ENCODE measurements at places on chromosomes 7 and 10.

DNA sequence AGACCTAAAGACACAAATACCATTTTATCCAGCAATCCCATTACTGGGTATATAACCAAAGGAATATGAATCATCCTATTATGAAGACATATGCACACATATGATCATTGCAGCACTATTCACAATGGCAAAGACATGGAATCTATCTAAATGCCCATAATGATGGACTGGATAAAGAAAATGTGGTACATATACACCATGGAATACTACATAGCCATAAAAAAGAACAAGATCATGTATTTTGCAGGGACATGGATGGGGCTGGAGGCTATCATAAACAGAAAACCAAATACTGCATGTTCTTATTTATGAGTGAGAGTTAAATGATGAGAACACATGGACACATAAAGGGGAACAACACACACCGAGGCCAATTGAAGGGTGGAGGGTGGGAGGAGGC lies 3.8 kb downstream of the MACC1 start:
- no peak for DNase-seq

GRCh38 chr10:4736183-4736582 lies 89.8 kb upstream of the AKR1E2 start:
- no peak for DNase-seq

- DNase-seq: no peak
Measured at GRCh38 chr10:13716081-13717071, 129.6 kb downstream of the PRPF18 start.

DNA sequence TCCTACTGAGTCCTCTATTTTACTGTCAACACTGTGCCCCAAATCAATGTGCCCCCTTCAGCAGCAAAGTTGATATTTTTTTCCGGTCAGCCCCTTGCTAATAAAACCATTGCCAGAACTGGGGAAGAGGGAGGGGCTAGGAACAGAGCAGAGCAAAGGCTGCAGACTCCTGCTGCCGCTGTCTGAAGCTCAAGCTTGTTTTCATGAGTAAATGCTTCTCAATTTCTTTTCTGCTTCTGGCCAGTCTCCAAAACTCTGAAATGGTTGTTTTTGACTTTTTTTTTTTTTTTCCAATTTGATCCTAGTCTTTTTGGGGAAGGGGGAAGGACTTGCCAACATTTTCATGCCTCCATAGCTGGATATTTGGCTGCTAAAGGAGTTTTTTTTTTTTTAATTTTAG lies 26.7 kb upstream of the PROSER2 start:
- no peak for DNase-seq

- no peak for DNase-seq
Measured at GRCh38 chr7:77413861-77414424, 2.2 kb downstream of the GSAP start.

DNA sequence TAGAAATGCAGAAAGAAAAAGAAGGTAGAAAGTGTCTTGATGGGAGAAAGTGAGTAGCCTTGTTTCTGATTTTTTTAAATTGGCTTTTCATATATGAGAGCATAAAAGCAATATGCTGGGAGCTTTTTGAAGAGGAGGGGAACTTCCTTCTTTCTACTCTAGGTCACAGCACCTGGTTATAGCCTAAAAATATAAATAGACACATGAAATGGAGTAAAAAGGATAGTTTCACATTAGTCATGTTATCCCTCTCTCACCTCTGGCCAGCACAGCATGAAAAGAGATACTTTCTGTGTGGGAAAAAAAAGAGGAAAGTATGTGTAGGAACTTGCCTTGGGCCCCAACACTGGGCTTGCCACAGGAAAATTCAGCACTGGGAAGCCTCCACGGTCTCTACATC lies 292.2 kb upstream of the ZWINT start:
- DNase-seq: no peak

DNA sequence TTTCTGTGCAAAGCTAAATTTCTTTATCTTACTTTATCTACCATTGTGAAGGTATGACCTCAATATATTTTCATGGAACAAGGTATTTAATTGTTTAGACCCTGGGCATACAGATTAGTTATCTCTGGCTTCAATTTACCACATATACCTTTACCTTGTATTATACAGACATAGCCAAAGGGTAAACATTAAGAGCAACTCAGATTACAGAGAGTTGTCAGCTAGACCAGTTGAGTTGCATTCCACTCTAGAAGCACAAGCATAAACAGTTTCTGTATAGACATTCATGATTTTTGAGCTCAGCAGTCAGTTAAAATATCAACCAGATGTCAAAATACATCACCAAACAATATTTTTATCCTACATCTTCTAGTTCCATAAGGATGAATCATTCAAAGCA lies 857.3 kb upstream of the ZWINT start:
- no peak for DNase-seq

DNA sequence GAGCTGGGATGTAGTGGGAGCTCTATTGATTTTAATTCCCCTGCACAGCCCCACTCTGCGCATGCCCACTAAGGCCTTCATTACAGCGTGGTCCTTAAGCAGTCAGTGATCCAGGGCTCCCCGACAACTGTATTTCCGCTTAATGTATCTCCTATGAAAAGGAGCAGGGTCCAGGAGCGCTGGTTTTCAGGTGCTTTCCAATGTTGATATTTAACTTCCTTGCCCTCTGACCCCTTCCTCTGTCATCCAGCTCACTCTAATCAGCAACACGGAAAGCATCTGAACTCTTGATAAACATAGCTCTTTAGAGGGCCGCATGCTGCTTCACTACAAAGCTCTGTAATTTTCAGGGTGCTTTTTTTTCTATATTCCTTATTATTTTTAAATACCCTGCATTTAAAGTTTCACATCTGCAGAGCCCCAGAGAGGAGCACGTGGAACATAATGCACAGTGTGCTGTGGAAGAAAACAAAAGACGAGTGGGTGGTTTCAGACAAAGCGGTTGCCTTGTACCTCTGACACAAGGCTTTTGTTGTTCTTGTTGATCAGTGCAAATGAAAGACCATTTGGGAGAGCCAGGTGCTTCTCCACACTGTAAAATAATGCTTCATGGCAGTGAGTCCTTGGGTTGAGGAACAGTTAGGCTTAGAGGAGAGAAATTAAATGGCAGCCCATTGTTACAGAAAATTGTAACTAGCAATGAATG lies 465.9 kb upstream of the CELF2 start:
- DNase-seq: no peak

- no peak for DNase-seq
Measured at GRCh38 chr7:1886361-1887064, 216.4 kb downstream of the ELFN1 start.

DNA sequence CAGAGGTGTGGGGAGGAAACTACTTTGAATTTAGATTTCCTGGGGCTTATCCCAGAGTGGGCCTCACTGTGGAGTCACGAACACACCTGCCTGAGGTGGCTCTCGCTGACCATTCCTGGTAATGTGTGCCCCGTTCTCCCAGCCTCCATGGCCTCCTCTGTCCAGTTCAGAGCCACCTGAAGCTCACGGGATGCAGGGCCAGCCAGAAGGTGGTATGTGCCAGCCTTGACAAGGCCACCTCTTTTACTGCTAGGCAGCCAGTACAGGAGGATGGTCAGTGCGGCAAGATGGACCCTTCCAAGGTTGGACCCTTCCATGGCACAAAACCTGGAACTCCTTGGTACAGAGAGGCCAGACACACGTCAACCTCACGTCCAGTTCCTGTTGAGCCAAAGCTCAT lies 210.3 kb downstream of the DNAJB6 start:
- DNase-seq: no peak

GRCh38 chr10:127423218-127423915 lies 125.7 kb upstream of the NPS start:
- no peak for DNase-seq

DNA sequence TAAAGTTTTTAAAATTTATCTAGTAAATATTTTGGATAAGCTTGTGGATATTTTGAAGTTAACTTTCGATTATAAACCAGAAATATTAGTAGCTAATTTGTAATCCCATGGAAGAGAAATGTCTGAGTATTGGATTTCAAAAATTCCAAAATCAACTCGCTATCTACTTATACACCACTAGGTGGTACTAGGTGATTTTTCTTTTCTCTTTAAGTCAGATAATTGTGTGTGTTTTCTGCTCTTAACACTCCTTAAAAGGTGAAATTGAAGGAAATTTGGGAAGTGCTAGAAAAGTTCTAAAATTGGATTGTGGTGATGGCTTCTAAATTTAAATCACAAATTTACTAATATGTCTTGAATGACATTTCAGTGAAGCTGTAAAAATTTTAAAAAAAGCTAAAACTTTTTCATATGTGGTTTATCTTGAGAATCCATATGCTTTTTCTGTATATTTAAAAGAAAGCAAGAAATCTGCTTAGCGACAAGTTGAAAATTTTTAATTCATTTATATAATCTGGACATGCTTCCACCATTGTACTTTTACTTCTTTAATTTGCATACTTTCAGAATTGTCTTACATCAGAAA lies 90.2 kb downstream of the IPMK start:
- DNase-seq: no peak

DNA sequence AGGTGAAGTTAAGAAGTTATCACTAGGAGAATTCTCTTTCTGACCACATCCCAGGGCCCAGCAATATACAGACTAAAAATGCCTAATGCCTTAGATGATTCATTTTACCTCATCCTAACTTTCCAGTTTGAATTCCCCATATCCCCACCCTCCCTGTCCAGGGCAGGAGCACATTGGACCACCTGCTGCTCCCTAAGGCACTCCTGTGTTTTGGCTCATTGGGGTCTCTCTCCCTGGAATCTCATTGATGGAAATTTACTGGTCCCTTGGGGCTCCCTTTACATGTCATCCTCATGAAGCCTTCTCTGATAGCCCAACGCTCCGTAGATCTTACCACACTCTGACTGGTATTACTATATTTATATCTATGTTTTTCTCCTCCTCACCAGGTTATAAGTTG lies 2.7 kb downstream of the IL2RA start:
- DNase-seq: no peak

- no peak for DNase-seq
Measured at GRCh38 chr10:95819620-95820329, 63.8 kb downstream of the ENTPD1 start.

DNA sequence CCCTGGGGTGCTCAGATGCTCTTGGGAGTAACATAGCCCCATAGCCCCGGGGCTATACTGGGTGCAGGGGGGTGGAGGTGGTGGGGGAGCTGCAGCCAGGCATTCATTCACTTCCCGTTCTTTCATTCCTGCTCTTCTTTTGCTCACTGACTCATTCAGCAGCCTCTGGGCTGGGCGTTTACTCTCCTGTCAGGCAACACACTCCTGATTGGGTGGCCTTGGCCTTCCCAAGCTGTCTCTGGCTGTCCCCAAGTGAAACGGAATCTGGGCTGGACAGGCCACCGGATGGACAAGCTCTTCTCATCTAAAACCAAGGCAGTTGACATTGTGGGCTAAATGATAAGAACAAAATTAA lies 34.6 kb downstream of the CHST3 start:
- DNase-seq: no peak

DNA sequence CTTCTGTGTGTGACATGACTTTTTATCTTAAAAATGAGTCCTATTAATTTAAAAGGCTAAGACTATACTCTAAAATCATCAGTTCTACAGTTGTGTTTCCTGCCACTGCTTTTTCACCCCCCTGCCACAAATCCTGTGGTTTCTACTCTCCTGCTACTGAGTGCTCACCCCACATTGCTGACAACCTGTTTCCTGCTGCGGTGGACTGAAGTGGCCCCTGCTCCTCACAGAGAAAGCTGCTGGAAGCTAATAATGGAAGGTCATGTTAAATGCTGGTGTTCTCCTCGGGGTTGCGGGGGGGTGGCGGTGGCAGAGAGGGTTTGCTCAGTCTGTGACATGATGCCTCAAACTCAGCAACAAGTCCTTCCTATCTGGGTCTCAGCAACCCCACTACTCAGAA lies 113.2 kb upstream of the INHBA start:
- DNase-seq: no peak

GRCh38 chr7:21020667-21021066 lies 234.0 kb upstream of the SP8 start:
- no peak for DNase-seq

DNA sequence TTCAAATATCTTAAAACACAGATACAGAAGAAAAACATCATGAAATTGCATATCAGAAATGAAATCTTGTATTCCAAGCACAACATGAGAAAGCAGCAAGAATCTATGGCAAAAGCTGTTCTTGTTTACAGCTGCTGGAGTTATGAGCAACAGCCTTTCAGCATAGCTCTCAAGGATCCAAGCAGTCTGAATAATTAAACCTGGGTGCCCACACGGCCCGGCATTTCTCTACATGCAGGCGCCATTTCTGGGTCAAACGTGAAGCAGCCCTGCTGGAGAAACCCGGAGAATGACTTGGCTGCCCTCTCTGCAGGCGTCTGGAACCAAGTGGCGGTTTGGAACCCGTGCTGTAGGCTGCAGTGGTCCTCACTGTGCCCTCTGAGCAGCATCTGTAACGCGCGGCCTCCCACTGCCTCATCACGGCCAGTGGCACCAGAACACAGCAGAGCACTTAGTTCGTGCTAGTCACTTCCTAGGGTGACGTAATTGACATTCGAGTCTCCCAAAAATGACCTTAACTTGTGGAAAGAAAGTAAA lies 213.0 kb downstream of the TCERG1L start:
- no peak for DNase-seq

DNA sequence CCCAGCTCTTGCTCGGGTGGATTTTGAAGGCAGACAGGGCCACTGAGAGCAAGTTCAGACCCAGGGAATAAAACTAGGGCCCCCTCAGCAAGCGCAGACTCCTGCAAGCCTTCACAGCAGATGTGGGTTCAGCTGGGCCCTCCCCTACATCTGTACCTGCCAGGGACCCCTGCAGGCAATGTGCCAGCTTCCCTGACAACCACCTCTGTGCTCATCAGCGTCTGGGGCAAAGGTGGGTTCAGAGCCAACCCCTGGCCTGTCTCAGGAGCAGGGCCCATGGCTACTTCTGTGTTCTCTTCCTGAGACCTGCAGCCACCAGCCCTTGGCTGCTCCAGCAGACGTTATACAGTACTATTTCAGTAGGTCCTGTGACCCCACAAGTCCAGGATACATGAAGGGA lies 189.5 kb downstream of the DIP2C start:
- no peak for DNase-seq

DNA sequence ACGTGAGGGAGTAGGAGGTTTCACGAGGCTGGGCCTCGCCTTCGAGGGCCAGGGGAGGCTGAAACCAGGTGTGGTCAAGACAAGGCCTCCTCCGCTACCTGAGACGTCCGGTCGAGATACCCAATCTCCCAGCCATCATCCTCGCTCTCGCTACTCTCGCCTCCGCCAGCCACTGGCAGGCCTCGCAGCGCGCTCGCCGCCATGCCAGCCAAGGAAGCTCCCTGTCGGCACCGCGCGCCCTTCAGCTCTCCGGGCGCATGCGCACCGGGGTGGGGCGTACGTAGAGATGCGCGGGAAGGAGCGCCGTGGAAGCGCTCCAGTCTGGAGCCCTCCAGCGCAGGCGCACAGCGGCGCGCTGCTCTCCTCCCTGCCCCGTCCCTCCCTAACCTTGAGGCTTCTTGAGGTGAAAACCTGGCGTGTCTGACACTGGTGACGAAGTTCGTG lies at the start of gene ASZ1:
ASZ1 (minus strand) TSS at position 236 of the 444 bp plus-strand sequence; CDS start at position 203, 33 bp downstream.
- no peak for DNase-seq

All from stimulated activated CD8-positive, alpha-beta memory T cell treated with anti-CD3 and anti-CD28 coated beads, Interleukin-7, amount 100 ng/mL, for 1 hour (primary cell).